ENCODE measurements at places on chromosomes 2 and 18.

DNA sequence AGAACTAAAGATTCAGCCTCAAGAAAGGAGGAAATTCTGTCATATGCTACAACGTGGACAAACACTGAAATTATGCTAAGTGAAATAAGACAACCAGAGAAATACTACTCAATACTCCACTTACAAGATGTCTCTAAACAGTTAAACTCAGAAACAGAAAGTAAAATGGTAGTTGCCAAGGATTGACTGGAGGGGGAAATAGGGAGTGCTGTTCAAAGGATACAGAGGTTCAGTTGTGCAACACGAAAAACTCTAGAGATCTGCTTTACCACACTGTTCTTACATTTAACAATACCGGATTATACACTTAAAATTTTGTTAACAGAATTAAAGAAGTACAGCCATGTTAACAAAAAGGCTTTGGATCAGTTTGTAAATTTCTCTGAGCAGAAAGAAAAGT is 39.8 kb upstream of the C2orf15 start:
- H3K36me3 ChIP-seq, result no peaks in the 10 kb centered on the region
- H3K4me3 ChIP-seq, result no peak overlapping the region
- no peak overlapping the region for H3K27ac ChIP-seq
- no peaks in the 10 kb centered on the region for H3K27me3 ChIP-seq

DNA sequence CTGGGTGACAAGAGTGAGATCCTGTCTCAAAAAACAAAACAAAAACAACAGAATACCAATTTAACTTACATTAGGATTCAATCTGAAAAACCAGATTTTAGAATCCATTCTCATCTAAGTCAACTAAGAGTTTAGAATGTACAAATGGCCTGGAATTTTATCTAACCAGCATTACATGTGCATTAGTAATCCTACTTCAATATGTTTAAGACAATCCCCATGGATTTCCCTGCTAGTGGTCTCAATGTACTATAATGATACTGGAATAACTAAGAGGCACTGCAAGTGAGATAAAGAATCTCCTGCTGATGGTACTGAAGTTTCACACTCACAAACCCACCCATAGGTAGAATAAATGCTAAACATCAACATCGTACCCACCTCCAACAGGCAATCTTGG is 53.9 kb upstream of the DNER start:
- DNase-seq, result no peak
- no peaks in the 10 kb centered on the region for H3K27me3 ChIP-seq
- H3K36me3 ChIP-seq, result peaks cover 95% of the 10 kb centered on the region
- H3K27ac ChIP-seq, result no peak overlapping the region
- H3K4me3 ChIP-seq, result no peak overlapping the region
- H3K4me1 ChIP-seq, result no peaks in the 10 kb centered on the region

- no peaks in the 10 kb centered on the region for H3K27me3 ChIP-seq
- no peaks in the 10 kb centered on the region for H3K36me3 ChIP-seq
- DNase-seq, result no peak
- no peak overlapping the region for H3K4me3 ChIP-seq
- H3K4me1 ChIP-seq, result peaks cover 9% of the 10 kb centered on the region
- H3K27ac ChIP-seq, result no peak overlapping the region
These were observed 22.1 kb upstream of the SERTAD2 start for GRCh38 chr2:64675860-64676259.

- DNase-seq, result peak; percentile 73
- H3K4me3 ChIP-seq, result no peak overlapping the region
- H3K36me3 ChIP-seq, result no peaks in the 10 kb centered on the region
- H3K4me1 ChIP-seq, result peaks cover 17% of the 10 kb centered on the region
These were observed 80.2 kb downstream of the SMAD4 start for GRCh38 chr18:51110073-51110797.

DNA sequence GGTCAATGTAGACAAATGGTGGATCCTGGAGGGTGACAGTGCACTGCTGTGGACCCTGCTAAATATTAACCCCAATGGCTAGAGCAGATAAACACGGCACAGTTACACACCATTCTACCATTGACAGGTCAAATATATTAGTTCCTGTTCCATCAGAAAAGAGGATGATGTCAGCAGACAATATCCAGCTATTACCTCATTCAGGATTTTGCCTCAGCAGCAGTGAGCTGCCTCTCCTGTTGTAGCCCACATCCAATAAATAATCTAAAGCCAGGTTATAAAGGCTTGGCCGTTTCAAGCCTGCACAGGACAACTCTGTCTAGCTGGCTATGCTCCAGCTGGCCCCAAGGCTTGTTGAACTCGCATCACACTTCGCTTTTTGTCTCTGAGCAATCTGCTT is 31.6 kb upstream of the NETO1 start:
- no peaks in the 10 kb centered on the region for H3K27me3 ChIP-seq
- H3K27ac ChIP-seq, result no peak overlapping the region
- no peak overlapping the region for H3K4me3 ChIP-seq
- H3K36me3 ChIP-seq, result no peaks in the 10 kb centered on the region
- no peak for DNase-seq
- H3K4me1 ChIP-seq, result no peaks in the 10 kb centered on the region

GRCh38 chr2:676647-677055 is 555 bp downstream of the TMEM18 start:
- H3K4me3 ChIP-seq, result peak overlapping the region; percentile 69
- peaks cover 14% of the 10 kb centered on the region for H3K36me3 ChIP-seq
- no peak overlapping the region for H3K27ac ChIP-seq
- peak; percentile 99 for DNase-seq
- no peaks in the 10 kb centered on the region for H3K27me3 ChIP-seq
- peaks cover 26% of the 10 kb centered on the region for H3K4me1 ChIP-seq

DNA sequence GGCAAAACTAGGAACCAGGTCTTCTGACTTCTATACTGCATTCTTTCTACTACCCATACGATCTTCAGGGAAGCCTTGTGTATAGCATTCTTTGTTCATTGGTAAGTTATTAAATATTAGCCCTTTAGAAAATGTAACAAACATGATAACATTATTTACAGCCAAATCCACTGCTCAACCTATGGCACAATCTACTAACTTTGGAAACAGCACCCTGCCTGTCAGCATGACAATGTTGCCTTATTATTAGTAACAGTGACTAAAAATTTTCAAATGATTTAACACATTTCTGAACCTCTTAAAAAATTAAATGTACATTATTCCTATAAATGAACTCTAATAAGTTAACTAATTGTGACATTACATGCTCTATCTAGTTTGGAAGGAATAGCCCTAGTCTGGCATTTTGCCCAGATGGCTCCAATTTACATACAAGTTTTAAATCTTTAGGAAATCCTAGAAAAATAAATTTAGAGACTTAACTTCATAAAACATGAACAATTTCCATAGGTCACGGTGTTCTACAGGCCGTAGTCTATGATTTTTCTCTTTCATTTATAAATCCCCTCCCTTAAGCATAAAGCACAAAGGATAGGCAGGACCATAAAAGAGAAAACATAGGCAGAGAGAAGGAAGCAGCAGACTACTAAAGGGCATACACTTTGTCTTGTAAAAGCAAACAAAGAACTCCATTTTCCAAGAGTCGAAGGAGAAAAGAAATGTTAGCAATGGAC is 33.7 kb downstream of the YES1 start:
- H3K4me3 ChIP-seq, result no peak overlapping the region
- H3K36me3 ChIP-seq, result no peaks in the 10 kb centered on the region
- H3K27ac ChIP-seq, result no peak overlapping the region
- DNase-seq, result no peak
- no peaks in the 10 kb centered on the region for H3K27me3 ChIP-seq
- H3K4me1 ChIP-seq, result no peaks in the 10 kb centered on the region
